Activated CD8-positive, alpha-beta T cell treated with anti-CD3 and anti-CD28 coated beads for 36 hours (primary cell): ENCODE measurements at places on chromosomes 7 and 10. TPM values are rescaled to one million over a fixed set of nuclear protein-coding genes. Genes with fewer than 3 reads are reported as not detected.

The SORCS3 gene
- total RNA-seq: not detected

GRCh38 chr7:100680576-100681271 lies 7.2 kb downstream of the GNB2 start:
- peaks cover 32% of the 10 kb centered on the region for H3K4me1 ChIP-seq
- H3K27me3 ChIP-seq: no peaks in the 10 kb centered on the region

GRCh38 chr10:8407501-8408021 lies 353.1 kb downstream of the GATA3 start:
- H3K4me3 ChIP-seq: no peak overlapping the region
- no peaks in the 10 kb centered on the region for H3K36me3 ChIP-seq
- H3K27me3 ChIP-seq: no peaks in the 10 kb centered on the region
- DNase-seq: no peak

DNA sequence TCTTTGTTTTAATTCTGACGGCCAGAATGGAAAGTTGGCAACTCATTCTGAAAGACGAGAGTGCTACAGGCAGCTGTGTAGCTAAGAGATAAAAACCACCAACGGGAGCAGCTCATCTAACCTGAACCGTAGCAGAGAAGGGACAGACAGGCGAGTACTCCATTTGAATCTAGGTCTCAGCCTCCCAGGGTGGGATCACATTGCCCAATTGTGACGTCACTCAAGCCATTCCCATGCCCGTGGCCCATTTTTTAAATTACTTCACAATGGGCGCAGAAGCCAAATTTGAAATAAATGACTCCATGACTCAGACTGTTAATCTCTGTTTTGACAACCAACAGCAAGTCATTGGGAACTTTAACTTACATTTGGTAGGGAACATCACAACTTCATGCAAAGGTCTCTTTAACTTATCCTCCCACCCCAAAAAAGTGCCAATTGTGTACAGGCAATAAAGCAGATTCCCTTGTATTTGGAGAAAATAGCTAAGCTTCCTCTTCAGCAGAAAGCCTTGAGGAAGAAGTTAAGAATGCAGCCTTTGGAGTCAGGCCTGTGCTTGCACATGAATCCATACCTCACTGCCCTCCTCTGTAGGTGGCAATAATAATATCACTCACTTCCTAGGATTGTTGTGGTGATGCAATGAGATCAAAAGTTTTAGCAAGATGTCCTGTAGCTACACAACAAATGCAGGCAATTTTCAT lies 93.2 kb upstream of the KIF5B start:
- H3K4me3 ChIP-seq: no peak overlapping the region
- no peaks in the 10 kb centered on the region for H3K27me3 ChIP-seq
- DNase-seq: peak; percentile 18
- H3K27ac ChIP-seq: no peak overlapping the region
- peaks cover 2% of the 10 kb centered on the region for H3K36me3 ChIP-seq
- peaks cover 11% of the 10 kb centered on the region for H3K4me1 ChIP-seq

The PLAU gene
- 0.41 TPM for total RNA-seq

DNA sequence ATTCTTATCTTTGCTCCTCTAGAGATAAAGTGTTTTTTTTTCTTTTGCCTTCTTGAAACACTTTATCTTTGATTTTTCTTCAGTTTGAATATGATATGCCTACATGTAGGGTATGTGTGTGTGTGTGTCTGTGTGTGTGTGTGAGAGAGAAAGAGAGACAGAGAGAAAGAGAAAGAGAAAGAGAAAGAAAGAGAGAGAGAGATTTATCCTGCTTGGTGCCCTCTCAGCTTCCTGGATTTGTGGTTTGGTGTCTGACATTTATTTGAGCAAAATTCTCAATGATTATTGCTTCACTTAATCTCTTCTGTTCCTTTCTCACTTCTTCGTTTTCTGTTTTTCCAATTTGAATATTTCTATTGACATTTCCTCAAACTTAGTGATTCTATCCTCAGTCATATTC lies 60.3 kb downstream of the RAB18 start:
- H3K27me3 ChIP-seq: no peaks in the 10 kb centered on the region
- DNase-seq: peak; percentile 10
- H3K4me1 ChIP-seq: peaks cover 28% of the 10 kb centered on the region
